H7 (cell line): ENCODE measurements at places on chromosomes 5 and 9. TPM values are rescaled to one million over a fixed set of nuclear protein-coding genes. Genes with fewer than 3 reads are reported as not detected.

GRCh38 chr5:67998709-67999261, 216.8 kb upstream of the PIK3R1 start:
- no peak for DNase-seq

DNA sequence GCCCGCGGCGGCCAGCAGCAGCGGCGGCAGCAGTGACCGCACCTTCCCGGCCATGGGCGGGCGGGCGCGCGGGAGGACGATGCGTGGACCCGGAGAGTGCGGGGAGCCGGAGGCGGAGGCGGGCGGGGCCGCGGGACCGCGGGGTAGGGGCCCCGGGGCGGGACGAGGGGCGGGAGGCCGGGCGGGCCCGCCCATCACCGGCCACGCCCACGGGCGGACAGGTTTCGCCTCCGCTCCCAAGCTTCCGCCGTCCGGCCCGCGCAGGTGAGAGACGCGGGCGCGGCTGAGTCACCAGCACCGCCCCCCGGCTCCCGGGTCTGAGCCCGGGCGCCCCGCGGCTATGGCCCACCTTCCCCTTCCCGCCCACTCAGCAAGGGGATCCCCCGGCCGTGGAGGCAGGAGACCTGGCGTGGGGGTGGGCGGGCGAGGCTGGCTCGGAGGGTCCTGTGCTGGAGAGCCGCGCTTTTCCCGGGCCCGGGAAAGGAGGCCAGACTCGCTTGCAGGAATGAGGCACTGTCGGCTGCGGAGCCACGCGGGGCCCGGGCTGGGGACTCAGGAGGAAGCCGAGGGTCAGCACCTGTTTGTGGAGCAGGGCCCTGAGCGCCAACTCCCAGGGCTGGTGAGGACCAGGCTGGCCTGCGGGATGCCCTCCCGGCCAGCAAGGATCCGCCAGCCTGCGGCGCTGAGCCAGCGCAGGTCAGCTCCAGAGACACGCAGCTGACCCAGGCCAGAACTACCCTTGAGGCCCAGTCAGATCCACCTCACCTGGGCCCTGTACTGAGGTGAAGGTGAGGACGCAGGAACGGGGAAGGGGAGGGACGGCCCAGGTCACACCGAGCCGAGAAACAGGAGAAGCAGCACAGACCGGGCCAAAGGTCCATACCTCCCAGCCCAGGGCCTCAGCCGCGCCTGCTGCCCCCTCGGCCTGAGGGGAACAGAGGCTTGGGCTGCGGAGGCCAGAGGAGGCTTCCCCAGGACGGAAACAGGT, at the start of gene ENTPD2:
Gene ENTPD2 (minus strand): TSS at position 118 of the 988 bp plus-strand sequence. CDS start 64 bp downstream, at position 54.
- DNase-seq, result peak; percentile 96

- no peak for DNase-seq
These were observed 43.6 kb upstream of the PCSK1 start for GRCh38 chr5:96476654-96477053.

The DMRT2 gene
- total RNA-seq, result not detected in 2 replicates

The F2RL1 gene
- total RNA-seq, result 40.7 and 56.0 TPM in 2 replicates
